Caco-2 (cell line): ENCODE measurements at places on chromosomes 12 and 14. TPM values are rescaled to one million over a fixed set of nuclear protein-coding genes. Genes with fewer than 3 reads are reported as not detected.

- no peak for DNase-seq
These were observed 123.6 kb upstream of the TSPAN8 start for GRCh38 chr12:71281425-71281824.

The LMNTD1 gene
- 0.60 TPM in 1 of 2 replicates, not detected in the other for total RNA-seq

DNA sequence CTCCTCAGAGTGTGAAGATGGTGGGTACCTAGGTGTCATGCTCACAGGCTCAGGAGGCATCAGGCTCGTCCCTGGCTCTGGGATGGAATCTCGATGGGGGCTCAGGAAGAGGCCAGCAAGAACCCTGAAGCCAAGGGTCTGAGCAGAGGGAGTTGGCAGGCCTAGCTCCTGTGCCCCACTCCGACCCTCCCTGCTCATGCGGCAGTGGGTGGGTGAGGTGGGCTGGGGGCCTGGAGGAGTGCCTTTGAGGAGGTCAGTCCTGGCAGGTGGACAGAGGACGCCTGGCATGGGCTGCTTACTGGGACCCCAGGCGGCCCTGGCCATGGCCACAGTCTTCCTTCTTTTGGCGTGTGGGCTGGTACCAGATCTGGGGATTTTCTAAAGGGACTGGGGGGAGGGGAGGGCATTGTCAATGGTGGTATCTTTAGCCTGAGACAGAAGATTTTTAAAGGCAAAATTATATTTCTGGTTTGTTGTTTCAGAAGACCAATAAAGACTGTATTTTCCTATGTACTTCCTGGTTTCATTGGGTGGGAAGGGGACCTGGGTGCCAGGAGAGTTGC lies 16.0 kb downstream of the LRTM2 start:
- no peak for DNase-seq

- DNase-seq, result no peak
These were observed 66.8 kb upstream of the RIN3 start for GRCh38 chr14:92446771-92447170.

DNA sequence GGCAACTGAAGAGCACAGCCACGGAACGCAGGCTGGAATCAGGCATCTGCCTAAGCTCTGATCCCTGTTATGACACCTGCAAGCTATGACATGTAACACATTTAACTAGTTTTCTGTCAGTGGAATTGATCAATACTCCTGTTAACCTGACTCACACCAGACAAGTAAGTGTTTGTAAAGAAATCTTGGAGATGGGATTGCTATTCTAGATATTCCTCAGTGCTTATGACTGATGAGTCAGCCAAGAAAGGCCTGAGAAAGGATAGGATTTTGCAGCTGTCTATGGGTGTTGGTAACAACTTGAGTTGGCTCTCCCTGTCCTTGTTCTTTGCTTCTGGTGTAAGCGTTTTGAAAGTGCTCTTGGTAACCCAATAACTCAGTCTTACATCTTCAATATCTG lies 110.5 kb downstream of the GPR135 start:
- no peak for DNase-seq

DNA sequence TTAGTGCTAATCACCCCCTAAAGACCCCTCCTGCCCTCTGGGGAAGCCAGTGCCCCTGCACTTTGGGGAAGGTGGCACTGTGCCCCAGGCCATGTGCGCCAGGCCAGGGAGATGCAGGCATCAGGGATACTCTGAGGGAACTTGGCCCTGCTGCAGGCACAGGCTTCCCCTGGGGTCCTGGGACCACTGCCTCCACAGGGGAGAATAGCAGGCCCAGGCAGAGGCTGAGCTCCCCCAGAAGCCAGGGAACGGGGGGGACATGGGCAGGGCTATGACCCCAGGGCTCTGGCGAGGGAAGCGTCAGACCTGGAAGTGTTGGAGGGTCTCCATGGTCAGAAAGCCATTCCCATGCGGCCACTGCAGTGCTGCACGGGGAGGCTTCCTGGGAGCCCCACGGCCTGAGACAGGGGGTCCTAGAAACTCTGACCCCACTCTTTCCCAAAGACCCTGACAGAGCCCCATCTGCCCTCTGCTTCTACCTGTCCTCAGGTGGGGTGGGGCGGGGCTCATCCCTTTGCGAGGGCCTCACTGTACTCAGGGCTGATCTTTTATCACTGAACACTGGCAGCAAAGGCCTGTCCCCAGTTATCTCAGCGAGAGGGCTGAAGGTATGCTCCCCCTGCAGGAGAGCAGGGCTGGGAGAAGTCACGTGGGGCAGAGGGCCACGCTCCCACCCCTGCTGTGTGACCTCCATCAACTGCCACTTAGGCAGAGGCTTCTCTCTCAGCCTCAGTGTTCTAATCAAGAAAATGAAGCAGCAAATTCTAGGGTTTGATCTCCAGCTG lies 160.0 kb downstream of the CALM1 start:
- no peak for DNase-seq

DNA sequence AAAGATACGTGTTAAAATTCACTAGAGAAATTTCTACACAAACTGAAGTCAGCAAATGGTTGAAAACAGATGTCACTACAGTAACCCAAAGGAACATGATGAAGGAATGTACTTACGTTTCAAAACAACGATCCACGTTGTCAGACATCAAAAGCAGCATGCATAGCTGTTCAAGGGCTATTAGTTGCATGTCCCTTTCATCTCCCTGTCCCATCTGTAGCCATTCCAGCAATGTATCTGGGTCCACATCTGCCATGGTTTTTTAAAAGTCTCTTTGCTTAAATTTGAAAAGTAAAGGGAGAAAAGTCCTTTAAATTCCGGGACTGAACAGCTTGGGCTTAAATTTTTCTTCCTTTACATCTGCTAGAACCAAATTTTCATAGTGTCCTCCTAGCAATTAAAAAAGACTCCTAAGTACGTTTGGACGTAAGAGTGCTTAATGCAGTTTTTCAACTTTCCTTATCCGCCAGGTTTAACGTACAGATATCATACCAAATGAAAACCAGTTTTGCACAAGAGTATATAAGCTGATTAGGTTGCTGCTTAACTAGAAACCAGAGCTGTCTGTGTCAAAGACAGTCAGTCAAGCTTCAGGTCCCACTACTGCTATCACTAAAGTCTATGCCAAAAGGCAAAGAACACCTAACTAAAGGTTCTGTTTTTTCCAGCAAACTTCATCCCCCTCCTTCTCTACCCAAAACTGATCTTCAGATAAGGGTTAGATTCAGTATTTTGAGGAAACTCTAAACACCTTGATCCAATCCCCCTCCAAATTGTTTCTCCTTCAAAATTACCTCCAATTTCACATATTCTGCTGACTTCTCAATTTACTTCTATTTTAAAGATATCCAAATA lies 1.7 kb downstream of the HECTD1 start:
- DNase-seq, result peak; percentile 50

The FOXN4 gene
- total RNA-seq, result 0.49 and 0.95 TPM in 2 replicates

The EIF2B2 gene
- total RNA-seq, result 48.8 and 54.4 TPM in 2 replicates

DNA sequence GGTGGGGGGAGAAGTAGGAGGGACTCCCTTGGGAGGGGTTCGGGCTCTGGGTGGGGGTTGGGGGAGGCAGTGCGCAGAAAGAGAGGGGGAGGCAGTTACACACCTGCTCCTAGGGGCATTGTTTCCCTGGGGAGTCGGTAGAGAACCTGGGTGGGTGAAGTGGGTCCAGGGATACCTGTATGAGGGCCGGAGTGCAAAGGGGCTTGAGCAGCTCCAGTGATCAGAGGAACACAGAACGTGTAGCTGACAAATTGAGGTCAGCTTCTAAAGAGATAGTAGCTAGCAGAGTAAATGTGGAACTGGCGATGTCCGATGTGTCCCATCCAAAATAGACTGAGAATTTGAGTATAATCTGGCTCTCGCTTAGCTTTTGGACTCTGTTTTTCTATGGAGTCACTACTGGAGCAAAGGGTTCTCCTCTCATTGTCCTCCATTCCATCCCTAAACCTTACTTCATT lies 502 bp downstream of the SMARCD1 start:
- no peak for DNase-seq

DNA sequence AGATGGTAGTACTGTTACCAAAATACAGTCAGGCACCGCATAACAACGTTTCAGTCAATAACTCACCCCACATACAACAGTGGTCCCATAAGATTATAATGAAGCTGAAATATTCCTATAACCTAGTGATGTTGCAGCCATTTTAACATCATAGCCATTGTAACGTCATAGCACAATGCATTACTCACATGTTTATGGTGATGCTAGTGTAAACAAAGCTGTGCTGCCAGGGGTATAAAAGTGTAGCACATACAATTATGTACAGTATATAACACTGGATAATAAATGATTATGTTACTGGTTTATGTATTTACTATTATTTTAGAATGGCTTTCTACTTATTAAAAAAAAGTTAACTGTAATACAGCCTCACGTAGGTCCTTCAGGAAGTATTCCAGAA lies 37.0 kb downstream of the GPR137C start:
- DNase-seq, result no peak

The KIF26A gene
- total RNA-seq, result 4.2 and 5.5 TPM in 2 replicates

DNA sequence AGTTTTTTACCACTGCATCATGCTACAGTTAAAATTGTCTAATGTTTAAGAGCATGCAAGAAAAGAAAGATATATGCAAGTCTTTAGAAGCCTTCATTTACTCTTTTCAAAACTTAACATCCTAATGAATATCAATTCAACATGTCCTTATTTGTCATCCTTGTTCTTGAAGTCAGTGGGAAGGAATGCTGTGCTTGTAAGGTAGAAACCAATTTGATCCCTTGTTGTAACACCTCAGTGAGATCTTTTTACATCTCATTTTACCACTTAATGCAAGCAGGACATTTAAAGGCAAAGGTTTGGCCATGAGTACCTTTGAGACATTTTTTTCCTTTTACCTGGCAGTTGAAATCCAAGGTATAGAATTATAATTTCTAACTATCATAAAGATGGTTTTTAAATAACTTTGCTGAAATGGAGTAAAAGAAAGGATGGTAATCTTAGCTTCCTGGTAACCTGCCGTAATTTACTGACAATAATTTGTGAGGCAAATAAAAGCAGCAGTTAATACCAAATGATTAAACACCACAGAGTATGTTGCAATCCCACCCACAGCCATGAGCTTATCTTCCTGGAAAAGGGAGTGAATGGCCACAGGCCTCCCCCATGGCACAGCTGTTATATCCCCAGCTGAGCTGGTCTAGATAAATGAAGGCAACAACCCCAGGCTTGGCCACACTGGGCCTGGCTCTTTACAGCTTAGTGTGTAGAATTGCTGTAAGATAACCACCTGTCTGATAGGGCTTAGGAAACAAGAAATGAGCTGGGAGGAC lies 33.2 kb upstream of the STRN3 start:
- peak; percentile 6 for DNase-seq

DNA sequence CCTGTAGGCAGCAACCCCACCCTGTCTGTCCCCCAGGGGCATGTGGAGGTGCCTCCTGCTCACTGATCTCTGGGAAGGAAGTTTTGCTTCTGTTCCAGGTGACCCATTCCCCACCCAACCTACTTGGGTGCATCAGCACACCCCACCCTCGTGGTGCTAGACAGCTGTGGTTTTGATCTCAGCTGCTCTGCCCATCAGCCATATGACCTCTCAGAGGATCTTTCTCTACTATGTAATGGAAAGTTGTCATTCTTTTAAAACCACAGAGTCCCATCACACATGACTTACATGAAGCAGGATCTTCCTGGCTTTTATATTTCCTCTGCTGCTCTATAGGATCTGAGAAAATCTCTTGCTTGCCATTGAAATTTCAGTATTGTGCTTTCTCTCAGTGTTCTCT lies 13.5 kb upstream of the KRT82 start:
- no peak for DNase-seq

The DCN gene
- total RNA-seq, result 0.95 TPM in 1 of 2 replicates, not detected in the other

The PMCH gene
- not detected in 2 replicates for total RNA-seq

DNA sequence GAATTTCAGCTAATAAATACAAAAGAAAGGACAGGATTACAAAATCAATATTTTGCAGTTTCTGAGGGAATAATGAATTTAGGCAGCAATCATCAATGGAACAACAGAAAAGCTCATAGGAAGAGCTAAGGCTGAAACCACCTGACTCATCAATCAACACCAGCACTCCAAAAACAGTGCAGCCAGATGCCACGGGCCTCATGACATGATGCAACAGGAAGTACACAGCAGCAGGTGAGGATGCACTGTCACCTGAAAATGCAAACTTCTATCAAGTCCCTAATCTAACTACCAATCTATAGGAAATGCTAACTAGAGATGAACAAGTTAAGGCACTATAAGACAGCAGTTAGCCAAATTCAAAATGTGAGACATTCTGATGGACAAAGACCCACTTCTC lies 21.7 kb downstream of the GNS start:
- no peak for DNase-seq

DNA sequence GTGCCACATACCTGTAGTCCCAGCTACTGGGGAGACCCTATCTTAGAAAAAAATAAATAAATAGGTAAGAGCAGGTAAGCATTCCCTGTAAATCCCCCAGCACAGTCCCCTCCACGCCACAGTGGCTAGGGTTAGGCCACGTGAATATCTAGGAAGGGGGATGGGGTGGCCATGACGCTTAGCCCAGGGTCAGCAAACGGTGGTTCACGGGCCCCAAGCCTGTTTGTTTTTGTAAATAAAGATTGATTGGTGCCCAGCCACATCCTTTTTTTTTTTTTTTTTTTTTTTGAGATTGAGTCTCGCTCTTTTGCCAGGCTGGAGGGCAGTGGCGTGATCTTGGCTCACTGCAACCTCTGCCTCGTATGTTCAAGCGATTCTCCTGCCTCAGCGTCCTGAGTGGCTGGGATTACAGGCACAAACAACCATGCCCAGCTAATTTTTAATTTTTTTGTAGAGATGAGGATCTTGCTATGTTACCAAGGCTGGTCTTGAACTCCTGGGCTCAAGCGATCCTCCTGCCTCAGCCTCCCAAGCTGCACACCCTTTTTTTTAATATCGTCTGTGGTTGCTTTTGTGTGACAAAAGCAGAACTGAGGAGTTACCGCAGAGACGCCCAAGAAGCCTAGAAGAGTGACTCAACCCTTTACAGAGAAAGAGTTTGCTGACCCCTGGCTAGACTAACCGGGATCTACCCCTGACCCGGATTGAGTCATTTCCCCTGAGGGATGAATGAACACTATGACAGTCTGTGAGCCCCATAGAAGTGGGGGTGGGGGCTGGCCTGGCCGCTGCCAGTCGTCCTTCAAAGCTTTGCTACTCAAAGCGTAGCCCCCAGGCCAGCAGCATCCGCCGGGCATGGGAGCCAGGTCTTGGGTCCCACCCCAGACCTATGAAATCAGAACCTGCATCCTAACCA lies 113.7 kb upstream of the NCOR2 start:
- peak; percentile 75 for DNase-seq

DNA sequence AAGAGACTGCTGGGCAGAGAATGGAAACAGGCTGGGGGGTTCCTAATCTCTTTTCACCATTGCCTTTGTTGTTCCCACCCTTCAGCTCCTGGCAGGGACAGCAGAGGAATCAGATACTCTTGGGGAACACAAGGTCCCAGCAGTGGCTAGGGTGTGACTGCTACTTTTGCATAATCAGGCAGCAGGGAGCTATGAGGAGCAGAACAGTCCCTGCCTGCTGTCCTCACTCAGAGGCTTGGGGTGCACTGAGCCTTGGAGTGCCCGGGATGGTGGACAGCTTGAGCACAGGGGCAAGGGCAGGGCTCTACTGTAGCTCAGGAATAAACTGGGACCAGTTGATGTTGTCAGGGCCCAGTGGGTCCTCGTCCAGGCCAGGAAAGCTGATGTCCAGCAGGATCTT lies 1.5 kb upstream of the TEX52 start:
- DNase-seq, result no peak

DNA sequence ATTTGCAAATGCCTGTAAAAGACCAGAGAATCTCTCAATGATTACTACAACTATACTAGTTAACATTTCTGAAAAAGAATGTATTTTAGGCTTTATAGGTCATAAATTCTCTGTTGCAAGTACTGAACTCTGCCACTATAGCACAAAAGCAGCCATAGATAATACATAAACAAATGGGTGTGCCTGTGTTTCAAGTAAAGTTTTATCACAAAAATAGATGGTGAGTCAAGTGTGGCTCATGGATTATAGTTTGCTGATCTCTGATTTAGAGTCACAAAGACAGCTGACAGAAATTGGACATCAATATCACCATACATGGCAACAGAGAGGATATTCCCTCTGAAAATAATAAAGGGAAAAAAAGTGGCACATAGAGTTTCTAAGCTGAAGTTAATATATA lies 68.1 kb downstream of the FSCB start:
- no peak for DNase-seq
